Psoas muscle (tissue), 8 donors: ENCODE measurements at places on chromosomes 11 and 22. TPM values are rescaled to one million over a fixed set of nuclear protein-coding genes. Genes with fewer than 3 reads are reported as not detected.

PKDREJ gene
- under 0.01 TPM for polyA plus RNA-seq

ART1 gene
- 0.62 TPM for polyA plus RNA-seq

MYOD1 gene
- polyA plus RNA-seq, result 63.6 TPM

CHRDL2 gene
- polyA plus RNA-seq, result 0.61 TPM

CXCR5 gene
- 0.21 TPM for polyA plus RNA-seq

DNA sequence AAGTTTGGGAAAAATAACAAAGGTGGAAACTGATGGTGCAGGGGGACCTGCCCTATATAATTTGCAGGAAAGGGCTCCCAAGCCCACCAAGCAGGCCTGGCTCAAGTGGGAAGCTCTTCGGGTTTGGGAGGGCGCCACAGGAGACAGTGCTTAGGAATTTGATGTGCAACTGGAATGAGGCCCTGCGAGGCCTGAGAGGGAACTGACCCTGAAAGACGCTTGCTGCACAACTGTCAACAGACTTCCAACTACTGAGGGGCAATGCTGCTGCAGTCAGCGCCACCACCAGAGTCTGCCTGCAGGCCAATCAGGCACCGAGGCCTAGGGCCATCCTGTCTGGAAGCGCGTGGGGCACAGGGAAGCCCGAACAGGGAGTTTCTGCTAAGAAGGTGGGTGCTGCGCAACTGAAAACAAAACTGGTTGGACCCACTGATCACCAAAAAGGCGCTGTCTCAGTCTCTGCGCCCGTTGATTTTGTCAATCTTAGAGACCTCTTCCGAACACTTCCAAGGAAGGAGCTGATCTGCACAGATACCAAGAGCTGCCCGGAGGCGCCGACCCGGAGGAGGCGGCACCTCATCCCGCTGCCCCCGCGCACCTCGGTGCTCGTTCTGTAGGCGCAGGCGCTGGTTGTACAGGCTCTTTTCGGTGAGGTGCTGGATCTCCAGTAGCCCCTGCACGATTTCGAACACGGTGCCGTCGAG, 667 bp downstream of the DGCR6L start:
- DNase-seq, result no peak

DNA sequence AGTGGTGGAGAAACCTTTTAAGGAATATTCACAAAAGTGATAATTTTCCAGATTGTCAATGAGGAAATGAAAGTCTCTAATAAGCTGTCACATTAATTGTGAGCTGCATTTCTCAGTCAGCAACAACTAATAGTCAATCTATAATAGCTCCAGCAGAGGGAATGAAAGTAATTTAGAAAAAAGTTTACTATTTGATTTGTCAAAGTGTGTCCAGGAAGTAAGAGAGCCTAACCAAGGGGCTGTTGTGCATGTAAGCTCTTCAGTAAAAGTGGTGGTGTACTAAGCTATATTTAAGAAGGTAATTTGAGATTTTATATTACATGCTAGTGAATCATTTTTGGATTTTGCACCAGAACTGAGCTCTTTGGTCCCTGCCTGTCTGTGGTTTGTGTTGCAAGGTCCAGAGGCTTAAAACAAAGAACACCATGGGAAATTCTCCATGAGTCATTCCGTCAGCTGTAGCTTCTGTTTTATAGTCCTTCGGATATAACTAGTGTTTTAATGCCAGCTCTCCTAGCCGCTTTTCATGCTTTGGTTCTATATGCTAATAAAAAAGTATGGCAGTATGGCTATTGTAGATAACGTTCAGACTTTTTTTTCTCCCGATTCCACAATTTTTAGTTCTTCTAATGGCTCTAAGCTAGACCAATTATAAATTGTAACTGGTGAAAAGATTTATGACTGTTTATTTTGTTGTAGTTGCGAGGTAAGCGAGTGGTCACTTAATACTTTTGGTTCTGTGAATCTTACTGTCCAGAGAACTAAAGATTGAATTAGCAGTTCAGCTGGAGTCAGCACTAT, 64.6 kb downstream of the ARHGEF12 start:
- DNase-seq, result no peak

- DNase-seq, result no peak
These were observed 9.0 kb upstream of the OSM start for GRCh38 chr22:30275625-30276024.

GRCh38 chr11:116513894-116514293, 258.9 kb downstream of the BUD13 start:
- no peak for DNase-seq

- peak; percentile 89 for DNase-seq
These were observed 38.2 kb upstream of the WEE1 start for GRCh38 chr11:9535189-9535781.

- no peak for DNase-seq
These were observed 41.0 kb upstream of the PARVG start for GRCh38 chr22:44139773-44140172.

DNA sequence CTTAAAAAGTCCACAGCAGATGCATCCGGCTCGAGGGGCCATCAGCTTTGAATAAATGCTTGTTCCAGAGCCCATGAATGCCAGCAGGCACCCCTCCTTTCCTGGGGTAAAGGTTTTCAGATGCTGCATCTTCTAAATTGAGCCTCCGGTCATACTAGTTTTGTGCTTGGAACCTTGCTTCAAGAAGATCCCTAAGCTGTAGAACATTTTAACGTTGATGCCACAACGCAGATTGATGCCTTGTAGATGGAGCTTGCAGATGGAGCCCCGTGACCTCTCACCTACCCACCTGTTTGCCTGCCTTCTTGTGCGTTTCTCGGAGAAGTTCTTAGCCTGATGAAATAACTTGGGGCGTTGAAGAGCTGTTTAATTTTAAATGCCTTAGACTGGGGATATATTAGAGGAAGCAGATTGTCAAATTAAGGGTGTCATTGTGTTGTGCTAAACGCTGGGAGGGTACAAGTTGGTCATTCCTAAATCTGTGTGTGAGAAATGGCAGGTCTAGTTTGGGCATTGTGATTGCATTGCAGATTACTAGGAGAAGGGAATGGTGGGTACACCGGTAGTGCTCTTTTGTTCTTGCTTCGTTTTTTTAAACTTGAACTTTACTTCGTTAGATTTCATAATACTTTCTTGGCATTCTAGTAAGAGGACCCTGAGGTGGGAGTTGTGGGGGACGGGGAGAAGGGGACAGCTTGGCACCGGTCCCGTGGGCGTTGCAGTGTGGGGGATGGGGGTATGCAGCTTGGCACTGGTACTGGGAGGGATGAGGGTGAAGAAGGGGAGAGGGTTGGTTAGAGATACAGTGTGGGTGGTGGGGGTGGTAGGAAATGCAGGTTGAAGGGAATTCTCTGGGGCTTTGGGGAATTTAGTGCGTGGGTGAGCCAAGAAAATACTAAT, 1.9 kb downstream of the NEAT1 start:
- peak; percentile 63 for DNase-seq
